ENCODE measurements at places on chromosomes 6 and 20.

DNA sequence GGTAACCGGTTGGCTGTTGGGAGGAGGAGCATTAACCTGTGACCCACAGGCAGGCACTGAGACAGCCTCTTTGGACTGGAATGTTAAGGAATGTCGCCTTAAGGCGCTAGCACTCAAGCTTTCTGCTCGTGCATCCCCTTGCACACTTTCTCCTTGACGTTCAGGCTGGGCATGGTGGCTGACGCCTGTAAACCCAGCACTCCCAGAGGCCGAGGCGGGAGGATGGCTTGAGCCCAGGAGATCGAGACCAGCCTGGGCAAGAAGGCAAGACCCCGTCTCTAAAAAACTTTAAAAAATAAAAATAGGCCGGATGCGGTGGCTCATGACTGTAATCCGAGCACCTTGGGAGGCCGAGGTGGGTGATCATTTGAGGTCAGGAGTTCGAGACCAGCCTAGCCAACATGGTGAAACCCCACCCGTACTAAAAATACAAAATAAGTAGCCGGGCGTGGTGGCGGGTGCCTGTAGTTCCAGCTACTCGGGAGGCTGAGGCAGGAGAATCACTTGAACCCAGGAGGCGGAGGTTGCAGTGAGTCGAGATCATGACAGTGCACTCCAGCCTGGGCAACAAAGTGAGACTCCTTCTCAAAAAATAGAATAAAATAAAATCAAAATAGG is 1.9 kb upstream of the GID8 start:
- DNase-seq: no peak

DNA sequence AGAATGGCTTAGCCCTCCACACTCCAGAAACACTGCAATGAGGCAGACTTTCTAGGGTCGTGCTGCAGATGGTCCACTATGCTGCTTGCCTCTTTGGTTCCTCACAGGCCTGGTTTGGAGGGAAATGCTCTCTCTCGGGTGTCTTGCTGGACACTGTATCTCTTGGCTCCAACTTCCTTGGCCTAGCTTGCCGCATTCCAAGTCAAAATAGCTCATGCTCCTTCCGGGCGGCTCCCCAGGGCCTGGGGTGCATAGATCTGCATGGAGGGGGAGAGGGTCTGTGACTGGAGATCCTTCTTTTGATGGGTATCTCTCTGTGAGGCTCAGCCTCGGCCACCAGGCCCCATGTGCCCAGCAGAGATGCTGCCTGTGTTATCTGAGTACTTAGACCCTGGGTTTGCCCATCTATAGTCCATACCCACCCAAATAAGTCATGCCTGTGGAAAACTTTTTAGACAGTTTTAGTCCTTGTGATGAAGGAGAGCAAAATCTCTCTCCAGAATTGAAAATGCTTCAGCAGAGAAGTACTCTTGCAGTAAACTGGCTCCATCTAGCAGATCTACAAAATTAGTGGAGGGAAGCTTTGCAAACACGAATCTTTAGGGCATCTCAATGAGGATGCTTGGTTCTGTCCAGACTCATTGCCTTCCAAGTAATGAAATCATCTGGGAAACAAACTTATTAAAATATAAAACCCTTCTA is 264.1 kb upstream of the RIN2 start:
- no peak for DNase-seq

- no peak for DNase-seq
These were observed 104.7 kb downstream of the BMP7 start for GRCh38 chr20:57161478-57162361.

DNA sequence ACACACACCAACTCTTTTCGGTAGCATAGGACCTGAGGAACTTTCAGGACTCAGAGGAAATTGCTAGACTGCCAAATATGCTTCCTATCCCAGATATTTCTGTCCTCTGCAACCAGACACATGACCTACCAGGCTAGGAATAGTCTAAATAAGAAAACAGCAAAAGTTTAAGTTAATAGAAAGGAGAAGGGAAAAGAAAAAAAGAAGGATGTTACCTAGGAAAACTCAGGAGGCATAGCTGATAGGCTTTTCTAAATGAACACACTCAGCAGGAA is 74.6 kb downstream of the MAP3K5 start:
- no peak for DNase-seq

DNA sequence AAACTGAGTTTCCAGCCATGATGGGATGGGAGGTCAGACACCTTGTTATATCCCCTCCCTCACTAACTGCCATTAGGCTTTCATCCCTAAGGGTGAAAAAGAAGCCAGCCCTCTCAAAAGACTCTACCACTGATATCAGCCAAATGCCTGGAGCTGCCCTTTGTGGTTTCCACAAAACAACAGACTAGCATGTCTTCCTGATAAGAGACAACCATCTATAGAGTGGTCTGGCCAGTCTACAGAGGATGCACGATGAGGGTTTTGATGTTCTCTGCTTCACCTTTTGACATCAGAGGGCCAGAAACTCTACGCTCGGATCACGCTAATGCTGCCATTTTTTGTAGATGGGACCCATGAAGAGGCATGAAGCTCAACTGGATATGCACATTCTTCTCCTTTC is 61.7 kb upstream of the ARHGAP18 start:
- DNase-seq: no peak

GRCh38 chr6:44841829-44842228 is 454.3 kb downstream of the CDC5L start:
- DNase-seq: no peak

DNA sequence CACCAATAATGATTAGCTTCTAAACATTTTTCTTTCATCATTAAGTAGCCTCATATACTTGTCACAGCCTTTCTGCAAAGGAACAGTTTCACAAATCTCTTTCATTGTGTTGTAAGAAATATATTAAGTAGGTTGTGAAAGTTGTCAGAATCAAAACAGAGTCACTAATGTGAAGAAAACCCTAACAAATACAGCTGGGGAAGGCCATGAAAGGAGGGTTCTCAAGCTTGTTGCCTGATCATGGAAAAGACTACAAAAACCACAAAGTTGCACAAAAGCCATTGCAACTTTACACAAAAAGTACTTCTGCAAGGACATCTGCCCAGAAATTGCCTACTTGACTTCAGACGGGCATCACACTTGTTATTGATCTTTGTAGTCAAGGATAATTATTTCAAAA is 216.1 kb downstream of the ALDH8A1 start:
- no peak for DNase-seq

GRCh38 chr6:89840538-89840937 is 10.9 kb downstream of the CASP8AP2 start:
- DNase-seq: peak; percentile 62

DNA sequence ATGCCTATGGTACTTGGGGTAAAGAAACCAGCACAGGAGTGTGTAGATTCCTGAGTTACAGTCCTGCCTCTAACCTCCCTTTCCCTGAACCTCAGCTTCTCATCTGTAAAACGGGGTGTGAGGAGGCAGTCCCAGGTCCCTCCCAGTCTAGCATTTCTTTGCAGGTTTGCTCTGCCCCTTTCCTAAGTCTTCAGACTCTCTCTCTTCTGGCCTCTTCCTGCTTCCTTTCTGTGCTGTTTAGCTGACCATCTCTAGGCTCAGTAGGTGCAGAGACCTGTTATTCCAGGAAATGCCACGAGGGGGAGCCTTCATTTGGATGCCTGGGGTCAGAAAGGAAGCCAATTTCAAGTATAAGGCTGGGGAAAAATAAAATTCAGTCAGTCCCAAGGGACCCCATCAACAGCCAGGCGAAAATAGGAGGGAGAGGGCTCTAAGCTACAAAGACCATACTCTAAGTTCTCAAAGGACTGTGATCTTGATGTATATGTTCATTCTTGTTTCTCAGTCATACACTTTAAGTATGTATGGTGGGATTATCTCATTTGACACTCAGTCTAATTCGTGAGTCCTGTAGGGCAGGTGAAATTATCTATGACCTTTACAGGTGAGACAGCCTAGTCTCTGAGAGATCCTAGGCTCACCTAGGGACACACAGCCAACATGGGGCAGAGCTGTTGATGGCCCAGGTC is 89.1 kb downstream of the NCR2 start:
- peak; percentile 76 for DNase-seq

GRCh38 chr6:81624453-81624852 is 128.0 kb downstream of the TENT5A start:
- peak; percentile 34 for DNase-seq

DNA sequence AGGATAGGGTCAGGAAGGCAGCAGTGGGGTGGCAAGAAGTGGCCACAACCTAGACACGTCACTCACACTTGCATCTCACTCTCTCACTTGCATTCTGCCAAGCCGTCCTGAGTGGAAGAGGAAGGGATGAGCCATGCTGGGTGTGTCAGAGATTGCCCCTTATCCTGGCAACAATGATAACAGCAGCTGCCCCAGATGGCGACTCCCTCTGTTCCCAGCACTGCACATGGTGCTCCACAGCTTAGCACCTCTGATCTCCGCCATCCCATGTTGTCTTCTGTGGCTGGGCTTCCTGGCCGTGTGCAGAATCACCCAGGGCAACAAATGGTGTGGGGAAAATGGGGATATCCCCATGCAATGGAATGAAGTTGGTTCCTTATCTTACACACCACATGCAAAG is 11.1 kb downstream of the KCNB1 start:
- DNase-seq: no peak

DNA sequence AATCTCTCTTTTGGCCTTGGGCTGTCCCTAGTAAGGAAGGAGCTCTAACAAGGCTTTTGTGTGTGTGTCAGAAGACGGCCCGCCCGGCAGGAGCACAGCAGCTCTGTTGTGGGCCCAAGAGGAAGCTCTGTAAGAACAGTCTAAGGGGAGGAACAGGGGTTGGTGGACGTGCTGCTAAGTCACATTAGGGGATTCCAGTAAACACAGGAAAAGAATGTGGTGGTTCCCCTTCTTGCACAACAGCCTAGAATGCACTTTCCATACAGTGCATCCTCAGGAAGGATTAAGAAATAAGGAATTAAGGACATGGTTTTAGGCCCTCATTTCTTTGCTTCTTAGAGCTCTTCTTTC is 114.5 kb downstream of the RNF144B start:
- DNase-seq: peak; percentile 82

- DNase-seq: peak; percentile 73
These were observed 53.6 kb upstream of the FRMD1 start for GRCh38 chr6:168132531-168133167.

DNA sequence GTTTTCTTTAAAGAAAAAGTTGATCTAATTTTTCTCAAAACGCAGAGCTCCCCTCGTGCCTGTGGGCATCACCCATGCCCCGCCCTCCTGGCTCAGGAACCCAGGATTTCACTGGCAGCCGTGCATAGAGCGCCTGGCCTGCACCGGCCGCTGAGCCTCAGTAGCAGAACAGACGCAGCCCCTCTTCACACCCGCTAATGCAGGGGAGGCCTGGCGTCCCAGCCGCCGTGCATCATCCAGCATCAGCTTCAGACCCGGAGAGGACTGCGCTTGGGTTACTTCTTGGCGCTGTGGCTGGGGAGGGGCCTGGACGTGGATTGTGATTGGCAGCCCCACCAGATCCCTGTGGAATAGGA is 18.1 kb downstream of the RBM38 start:
- no peak for DNase-seq

DNA sequence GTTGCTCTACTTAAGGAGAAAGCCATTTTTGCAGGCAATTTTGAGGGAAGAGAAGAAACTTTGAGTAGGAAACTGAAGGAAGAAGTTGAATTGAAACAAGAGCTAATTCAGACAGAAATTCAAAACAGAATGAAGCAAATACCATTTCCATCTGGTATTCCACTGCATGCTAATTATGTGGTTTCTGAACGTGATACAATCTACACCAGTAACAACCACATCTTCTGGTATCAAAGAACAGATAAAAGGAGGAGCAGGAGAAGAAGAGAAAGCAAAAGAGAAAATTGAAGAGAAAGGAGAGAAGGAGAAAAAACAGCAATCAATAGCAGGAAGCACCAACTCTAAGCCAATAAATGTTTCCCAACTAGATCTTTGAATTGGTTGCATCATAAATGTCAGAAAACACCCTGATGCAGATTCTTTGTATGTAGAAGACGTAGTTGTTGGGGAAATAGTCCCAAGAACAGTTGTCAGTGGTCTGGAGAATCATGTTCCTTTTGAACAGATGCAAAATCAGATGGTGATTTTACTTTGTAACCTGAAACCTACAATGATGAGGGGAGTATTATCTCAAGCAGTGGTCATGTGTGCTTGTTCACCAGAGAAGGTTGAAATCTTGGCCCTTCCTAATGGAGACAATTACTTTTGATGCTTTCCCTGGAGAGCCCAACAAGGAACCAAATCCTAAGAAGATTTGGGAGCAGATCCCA is 132.4 kb downstream of the MACROD2 start:
- DNase-seq: no peak

DNA sequence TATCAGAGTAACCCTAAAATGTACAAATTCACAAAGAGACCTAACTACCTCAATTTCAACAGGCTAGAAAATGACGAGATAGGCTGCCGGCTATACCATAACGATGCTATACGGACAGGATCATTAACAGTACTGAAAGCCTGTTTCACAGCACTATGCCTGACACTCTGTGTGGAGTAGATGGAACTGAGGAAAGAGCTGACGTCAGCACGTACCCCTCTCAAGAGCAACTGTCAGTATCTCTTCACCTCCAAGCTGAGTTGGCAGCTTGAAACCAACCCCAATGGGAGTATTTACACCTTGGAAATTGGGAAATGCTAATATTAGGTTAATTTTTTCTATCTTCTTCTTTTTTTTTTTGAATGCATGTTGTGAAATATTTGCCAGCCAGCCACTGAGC is 53.6 kb downstream of the HUS1B start:
- no peak for DNase-seq

GRCh38 chr20:50278377-50278683 is 87.7 kb downstream of the CEBPB start:
- DNase-seq: no peak

DNA sequence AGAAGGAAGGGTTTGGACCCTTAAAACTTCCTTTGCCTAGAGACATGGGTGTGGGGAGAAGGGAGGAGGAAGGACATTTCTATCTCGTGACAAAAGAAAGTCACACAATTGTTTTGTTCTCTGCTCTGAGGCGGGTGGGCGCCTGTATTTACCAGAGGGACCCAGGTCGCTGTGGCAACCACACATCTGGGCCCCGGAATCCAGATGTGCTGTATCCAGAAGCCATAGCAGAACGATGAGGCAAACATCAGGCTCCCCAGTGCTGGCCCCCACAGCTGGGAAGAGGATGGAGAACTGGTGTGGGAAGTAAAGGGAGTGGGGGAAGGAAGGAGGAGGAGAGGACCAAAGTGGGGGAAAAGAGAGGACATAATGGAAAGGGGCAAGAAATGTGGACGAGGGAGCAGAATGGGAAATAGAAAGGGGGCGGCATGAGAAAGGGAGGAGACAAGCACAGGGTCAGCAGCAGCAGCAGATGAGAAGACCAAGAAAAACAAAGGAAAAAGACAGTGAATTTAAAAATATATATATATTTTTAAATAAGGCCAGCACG is 3.4 kb upstream of the TNXB start:
- DNase-seq: no peak
